ENCODE measurements at places on chromosomes 2 and 18.

GRCh38 chr2:132268977-132269523, 107.3 kb upstream of the ANKRD30BL start:
- DNase-seq, result no peak

GRCh38 chr2:147405651-147406050, 439.2 kb upstream of the ACVR2A start:
- no peak for DNase-seq

DNA sequence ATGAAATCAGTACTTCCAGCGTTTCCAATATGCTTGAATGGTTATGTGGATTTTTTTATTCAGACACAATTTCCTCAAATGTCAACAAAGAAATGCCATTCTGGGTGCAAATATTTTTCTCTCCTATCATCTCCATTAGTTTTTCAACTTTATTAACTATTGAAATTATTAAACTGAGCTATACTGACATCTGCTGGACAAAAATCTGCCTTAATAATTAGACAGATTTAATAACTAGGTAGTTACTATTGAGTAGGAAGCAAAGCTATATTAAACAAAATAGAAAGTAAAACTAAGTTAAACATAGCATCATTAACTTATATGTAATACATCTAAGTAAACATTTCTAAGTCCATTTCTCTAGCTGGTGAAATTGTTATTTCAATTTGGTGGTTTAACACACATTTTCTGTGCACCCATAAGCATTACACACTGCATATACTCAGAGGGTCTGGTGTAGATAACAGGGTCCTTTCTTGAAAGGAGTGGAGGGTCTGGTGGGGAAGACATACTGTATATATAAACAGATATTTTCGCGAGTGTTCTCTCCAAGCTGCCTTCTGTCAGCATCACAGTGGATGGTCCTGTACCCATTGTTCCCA, 77.0 kb downstream of the LANCL1 start:
- DNase-seq, result no peak

GRCh38 chr2:186590759-186591505, 1.1 kb downstream of the ITGAV start:
- DNase-seq, result peak; percentile 42

DNA sequence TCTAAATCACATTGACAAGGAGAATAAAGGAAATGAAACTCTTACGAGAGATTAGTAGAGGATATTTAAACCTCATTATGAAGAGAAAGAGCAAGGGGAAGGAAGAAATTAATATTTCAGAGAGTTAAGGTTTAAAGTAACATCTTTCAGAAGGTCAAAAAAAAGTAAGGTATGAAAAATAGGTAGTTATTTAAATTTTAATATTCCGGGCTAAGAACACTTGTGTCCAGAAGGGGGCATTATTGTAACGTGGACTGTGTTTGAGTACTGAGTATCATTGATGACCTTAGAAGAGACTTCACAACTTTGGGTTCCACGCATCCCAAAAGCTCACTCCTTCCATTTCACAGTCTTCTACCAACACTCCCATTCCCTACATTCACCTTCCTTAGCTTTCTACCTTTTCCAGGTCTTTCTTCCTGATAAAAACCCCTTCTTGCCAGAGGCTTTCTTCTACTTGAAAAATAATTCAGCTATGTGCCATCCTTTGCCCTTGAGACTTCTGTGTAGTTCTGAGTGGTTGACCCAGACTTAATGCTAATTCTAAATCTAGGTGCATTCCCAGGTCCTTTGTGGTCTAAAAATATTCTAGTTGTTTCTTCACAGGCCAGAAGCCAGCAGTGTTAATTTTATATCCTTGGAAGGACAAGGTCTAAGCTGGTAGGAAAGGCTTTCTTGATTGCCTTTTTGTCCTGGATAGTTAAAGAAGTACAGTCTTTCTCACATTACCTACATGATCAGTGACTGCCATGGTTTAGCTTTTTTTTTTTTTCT, 16.5 kb downstream of the DYNC1I2 start:
- peak; percentile 52 for DNase-seq

- no peak for DNase-seq
These were observed 27.2 kb upstream of the ACYP2 start for GRCh38 chr2:54088191-54088634.

- peak; percentile 33 for DNase-seq
These were observed 9.9 kb upstream of the NPC1 start for GRCh38 chr18:23596183-23596582.

DNA sequence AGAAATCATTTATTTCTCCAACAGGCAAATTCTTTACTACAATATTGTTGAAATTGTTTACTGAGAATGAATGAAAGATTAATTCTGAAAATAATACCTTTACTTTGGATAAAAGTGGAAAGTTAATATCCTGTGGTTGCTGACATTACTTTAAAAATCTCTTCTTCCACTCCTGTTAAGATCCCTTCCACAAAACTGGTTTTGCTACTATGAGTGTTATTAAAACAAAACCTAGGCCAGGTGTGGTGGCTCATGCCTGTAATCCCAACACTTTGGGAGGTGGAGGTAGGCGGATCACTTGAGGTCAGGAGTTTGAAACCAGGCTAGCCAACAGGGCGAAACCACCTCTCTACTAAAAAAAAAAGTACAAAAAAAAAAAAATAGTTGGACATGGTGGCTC, 123.9 kb upstream of the CCDC150 start:
- no peak for DNase-seq

DNA sequence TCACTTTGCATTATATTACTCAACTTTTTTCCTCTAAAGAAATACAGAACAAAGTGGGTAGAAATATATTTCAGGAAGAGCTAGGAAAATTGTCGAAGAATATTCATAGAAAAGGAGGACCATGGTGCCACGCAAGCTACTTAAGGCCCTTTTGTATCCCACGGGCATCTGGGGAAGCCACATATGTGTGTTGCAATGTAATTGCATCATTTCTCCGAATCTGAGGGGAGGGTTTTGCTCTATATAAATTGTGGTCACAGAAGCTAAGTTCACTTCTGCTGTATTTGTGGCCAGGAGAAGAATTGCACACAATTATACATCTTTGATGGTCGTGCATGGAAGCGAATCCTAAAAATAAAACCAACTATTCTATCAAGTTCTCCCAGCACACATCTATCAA, 360.3 kb downstream of the IRS1 start:
- no peak for DNase-seq

GRCh38 chr18:12975488-12975887, 15.7 kb upstream of the CEP192 start:
- DNase-seq, result no peak

GRCh38 chr2:109124982-109125592, 3.9 kb upstream of the SH3RF3 start:
- no peak for DNase-seq

- DNase-seq, result no peak
These were observed 337.2 kb upstream of the SALL3 start for GRCh38 chr18:78642296-78642951.

- no peak for DNase-seq
These were observed 30.6 kb downstream of the SNTG2 start for GRCh38 chr2:981258-981657.

- no peak for DNase-seq
These were observed 27.3 kb upstream of the EVA1A start for GRCh38 chr2:75587954-75588587.

DNA sequence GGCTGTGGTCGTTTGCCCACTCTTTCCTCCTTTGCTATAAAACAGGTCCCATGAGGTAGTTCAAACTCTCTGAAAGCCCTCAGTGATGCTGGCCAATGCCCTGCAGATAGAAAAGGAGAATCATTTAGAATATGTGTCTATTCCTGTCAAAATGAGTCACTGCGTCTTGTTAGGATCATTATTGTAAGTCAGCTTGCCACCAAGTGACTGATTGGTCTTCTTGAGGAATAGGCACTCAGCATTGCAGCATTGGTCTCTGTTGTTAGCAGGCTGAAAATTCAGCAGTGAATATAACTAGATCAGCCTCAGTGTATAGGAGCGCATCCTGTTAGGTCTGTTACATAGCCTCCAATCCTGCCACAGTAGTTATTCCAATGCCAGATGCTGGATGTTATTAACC, 28.9 kb downstream of the PRKRA start:
- DNase-seq, result no peak

DNA sequence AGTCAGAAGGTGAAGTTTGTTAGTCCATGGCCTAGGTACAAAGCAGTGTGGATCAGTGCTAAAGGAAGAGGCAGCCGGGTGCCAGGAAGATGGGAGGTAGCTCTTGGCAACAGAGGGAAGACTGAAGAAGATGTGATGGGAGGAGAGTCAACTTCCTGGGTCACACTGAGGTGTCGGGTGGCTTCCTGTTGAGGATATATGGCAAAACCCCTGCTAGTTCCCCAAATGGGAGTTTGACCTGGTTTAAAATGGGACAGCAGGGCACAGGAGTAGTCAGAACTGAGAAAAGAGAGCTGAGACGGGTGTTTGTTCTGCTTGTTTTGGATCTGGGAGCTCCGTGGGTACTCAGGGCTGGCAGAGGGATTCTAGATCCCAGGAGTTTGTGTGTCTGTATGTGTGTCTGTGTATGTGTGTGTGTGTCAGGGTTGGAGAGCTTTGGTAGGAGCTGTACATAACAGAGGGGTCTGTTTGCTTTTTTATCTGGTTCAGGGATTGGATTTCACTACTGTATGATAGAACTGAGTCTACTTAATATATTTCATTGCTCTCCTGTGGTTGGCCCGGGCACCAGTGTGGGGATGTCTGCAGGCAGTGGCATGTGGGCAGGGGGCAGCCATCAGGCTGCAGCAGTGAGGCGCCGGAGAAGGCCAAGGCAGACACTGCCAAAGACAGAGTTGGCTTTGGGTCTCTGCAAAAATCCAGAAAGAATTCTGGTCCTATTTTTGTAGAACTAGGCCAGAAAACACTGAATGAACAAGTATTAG, 17.1 kb downstream of the MXD1 start:
- DNase-seq, result no peak

DNA sequence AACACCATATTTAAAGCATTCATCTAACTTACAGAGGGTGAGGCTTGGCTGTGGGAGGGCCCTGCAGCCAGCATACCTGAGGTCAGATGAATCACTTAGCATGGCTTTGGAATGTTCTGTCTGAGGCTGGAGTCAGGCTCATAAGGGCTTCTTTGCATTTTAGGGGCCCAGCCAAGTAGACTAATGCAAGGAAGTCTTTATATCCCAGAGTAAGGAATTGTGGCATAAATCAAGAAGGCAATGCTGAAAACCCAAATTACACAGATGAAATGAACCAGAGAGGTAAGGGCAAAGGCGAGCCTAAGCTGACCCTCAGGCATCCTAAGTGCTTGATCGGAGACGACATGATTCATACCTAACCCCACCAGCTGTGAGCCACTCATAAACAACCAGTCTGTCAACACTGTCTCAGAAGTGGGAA, 383.6 kb downstream of the DCC start:
- no peak for DNase-seq

DNA sequence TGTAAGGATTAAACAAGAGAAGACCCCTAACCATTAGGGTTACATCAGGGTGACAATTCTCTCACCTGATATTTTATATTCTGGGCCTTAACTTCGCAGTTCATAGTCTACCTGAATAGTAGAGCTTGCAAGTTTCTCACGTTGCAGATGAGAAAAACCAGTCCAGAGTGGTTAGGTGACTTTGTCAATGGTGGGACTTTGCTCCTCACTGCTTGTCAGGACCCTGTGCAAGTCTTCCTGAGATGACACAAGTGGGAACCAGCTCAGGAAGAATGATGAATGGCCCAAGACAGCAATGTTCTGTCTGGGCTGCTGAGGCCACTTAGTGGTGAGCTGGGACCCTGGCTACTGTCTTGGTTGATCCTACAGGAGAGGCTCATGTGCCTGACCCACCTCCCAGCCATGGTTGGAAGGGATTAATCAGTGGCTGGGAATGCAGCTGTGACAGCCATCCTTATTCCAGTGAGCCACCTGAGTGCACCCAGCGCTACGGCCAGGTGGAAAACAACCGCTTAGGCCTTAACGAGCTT, 16.9 kb downstream of the LGALSL start:
- DNase-seq, result no peak
